Thoracic aorta (tissue), 2 donors: ENCODE measurements at places on chromosomes 1 and 21.

GRCh38 chr1:86641318-86641717, 63.1 kb upstream of the SH3GLB1 start:
- DNase-seq = no peak
- H3K36me3 ChIP-seq = no peaks in the 10 kb centered on the region
- no peaks in the 10 kb centered on the region for H3K27me3 ChIP-seq
- H3K27ac ChIP-seq = no peak overlapping the region
- H3K4me3 ChIP-seq = no peak overlapping the region

DNA sequence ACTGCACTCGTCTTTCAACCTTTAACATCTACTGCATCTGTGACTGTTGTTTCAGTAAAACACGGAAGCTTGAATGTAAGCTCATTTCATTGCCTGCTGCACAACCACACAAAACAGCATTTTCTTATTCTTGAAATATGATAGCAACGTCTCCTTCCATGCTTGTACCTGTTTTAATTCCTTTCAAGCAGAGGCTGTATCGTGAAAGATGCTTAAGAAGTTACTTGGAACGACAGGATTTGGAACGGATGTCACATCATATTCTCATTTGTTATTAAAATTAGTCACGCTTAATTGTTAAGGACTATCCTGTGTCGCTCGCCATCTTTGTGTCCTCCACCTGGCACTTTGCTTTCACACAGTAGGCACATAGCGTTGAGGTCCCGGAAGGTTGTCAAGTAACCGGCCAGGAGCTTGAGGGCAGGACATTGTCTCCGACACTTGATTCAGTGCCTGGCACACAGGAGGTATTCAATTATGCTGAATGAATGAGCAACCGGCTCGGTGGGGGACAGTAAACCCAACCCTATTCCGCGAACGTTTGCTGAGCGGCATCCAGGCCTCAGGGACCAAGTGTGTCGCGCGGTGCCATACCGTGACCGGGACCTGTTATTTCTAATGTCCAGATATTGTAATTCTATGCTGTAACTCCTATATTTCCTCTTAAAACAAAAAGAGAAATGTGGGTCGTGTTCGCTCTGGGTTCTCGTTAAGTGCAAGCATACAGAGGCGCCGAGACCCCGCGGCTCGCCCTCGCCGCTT, 499 bp upstream of the SH3GLB1 start:
- peaks cover 31% of the 10 kb centered on the region for H3K4me1 ChIP-seq
- H3K27me3 ChIP-seq = no peaks in the 10 kb centered on the region
- peak overlapping the region; percentile 99 for H3K27ac ChIP-seq
- no peaks in the 10 kb centered on the region for H3K36me3 ChIP-seq
- no peak for DNase-seq

GRCh38 chr1:244456586-244456985, 4.5 kb upstream of the CATSPERE start:
- no peak overlapping the region for H3K4me3 ChIP-seq
- no peaks in the 10 kb centered on the region for H3K36me3 ChIP-seq
- no peak for DNase-seq
- H3K27me3 ChIP-seq = no peaks in the 10 kb centered on the region
- peaks cover 9% of the 10 kb centered on the region for H3K4me1 ChIP-seq

DNA sequence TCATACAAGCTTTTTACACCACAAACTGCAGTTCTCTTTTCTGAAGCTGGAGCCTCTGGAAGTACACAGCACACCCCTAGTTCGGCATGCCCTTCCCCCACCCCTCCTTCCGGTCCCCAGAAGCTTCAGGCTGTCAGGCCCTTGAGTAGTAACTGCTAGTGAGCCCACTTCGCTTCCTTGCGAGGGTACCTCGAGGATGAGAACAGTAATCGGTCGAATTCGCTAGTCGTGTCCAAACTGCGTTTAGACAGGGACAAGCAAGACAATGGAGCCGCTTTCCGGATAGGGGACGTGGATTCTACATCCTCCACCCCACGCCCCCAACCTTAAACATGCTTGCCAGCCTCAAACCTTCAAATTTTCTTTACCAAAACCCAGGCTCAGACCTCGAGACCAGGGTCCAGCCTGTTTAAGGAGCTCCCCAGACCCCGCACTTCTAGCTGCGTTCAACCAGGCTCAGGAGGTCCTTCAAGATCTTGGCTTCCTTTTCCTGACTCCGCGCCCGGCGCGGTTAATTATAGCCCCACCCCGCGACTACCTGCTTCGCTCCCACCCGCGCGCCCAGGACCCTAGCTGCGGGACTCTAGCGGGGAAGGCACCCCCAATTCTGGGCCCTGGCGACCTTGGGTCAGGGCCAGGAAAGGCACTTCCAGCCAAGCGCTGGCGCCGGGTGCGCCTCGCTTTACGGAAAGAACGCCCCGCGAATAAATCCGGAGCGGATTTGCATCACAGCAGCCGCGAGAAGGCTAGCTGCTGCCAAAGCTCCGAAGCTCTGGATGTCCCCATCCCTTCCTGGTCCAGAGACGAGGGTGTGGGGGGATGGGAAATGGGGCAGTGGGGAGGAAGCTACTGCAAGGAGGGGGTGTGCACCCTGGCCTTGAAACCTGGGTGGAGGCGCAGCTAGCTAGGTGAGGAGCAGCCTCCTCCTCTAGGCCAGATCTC, 8.1 kb upstream of the TSPAN1 start:
- no peak for DNase-seq
- H3K27me3 ChIP-seq = no peaks in the 10 kb centered on the region
- peak overlapping the region; percentile 79 for H3K4me3 ChIP-seq
- no peak overlapping the region for H3K27ac ChIP-seq
- no peaks in the 10 kb centered on the region for H3K4me1 ChIP-seq
- no peaks in the 10 kb centered on the region for H3K36me3 ChIP-seq

GRCh38 chr1:98702976-98703375, 41.5 kb downstream of the SNX7 start:
- no peaks in the 10 kb centered on the region for H3K27me3 ChIP-seq
- peaks cover 4% of the 10 kb centered on the region for H3K4me1 ChIP-seq
- no peak overlapping the region for H3K4me3 ChIP-seq
- peaks cover 5% of the 10 kb centered on the region for H3K36me3 ChIP-seq
- DNase-seq = no peak
- no peak overlapping the region for H3K27ac ChIP-seq

GRCh38 chr1:10220200-10220599, 9.8 kb downstream of the KIF1B start:
- DNase-seq = no peak
- H3K27me3 ChIP-seq = no peaks in the 10 kb centered on the region
- H3K4me3 ChIP-seq = no peak overlapping the region
- peaks cover 30% of the 10 kb centered on the region for H3K4me1 ChIP-seq

DNA sequence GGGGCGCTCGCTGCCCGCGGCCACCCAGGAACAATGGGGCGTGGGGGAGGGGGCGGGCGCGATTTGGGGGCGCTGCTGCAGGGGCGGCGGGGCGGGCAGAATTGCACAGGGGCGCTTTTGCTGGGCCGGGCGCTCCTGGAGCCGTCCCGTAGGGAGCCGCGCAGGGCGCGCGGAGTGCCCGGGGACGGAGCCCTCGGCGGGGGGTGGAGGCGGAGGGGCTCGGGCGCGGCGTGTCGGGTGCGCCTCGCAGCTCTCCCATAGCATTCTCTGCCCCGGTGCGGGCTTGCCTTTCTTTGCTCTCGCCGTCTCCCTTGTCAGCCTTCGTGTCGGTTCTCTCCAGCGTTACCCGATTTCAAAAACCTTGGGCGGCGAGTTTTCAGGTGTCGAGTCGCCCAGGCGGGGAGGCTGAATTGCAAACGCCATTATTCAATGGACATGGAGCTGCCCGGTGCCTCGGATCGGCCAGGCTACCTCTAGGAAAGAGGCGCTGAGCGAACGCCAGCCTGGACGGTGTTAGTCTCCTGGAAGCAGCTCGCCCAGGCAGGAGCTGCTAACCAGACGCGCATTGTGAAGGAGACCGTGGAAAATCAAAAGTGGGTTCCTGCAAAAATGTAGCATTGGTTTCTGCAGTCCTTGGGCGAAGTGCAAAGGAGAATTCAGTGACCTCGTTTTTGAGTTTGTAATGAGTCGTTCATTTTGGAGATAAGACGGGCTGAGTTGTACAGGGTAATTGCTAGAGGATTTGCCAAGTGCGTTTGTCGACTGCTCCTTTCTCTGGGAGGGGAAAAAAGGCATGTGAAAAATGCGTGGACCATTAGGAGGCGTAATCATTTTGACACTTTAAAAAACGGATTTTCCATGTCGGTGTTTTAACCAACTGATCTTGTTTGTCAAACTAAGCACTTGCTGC, 626 bp downstream of the CXADR start:
- peaks cover 14% of the 10 kb centered on the region for H3K4me1 ChIP-seq
- H3K4me3 ChIP-seq = peak overlapping the region; percentile 82
- no peak for DNase-seq
- no peaks in the 10 kb centered on the region for H3K27me3 ChIP-seq
- H3K27ac ChIP-seq = no peak overlapping the region
